Fibroblast of the conjunctiva (primary cell): ENCODE measurements at places on chromosomes 2 and 18.

- no peak for DNase-seq
Measured at GRCh38 chr2:160144280-160144990, 55.6 kb downstream of the ITGB6 start.

GRCh38 chr2:190996338-190996946, 17.5 kb downstream of the STAT1 start:
- DNase-seq: no peak

- DNase-seq: peak; percentile 58
Measured at GRCh38 chr2:3465844-3466481, 53.4 kb downstream of the ADI1 start.

DNA sequence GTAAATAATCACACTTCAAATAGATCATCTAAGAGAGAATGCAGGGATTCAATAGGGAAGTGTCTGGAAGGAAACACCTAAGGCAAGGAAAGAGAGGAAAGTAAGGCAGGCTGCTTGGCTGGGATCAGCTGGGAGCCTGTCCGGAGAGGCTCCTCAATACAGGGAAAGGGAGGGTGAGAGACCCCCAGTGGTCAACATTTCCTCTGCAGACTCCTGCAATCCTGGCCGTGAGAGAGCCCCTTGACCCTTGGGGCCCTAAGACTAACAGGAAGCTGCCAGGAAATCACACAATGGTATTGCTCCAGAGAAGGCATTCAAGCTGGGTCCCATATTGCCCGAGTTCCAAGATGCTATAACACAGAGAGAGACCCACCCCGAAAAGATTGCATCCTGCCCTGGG, 549.4 kb downstream of the NYAP2 start:
- DNase-seq: no peak

DNA sequence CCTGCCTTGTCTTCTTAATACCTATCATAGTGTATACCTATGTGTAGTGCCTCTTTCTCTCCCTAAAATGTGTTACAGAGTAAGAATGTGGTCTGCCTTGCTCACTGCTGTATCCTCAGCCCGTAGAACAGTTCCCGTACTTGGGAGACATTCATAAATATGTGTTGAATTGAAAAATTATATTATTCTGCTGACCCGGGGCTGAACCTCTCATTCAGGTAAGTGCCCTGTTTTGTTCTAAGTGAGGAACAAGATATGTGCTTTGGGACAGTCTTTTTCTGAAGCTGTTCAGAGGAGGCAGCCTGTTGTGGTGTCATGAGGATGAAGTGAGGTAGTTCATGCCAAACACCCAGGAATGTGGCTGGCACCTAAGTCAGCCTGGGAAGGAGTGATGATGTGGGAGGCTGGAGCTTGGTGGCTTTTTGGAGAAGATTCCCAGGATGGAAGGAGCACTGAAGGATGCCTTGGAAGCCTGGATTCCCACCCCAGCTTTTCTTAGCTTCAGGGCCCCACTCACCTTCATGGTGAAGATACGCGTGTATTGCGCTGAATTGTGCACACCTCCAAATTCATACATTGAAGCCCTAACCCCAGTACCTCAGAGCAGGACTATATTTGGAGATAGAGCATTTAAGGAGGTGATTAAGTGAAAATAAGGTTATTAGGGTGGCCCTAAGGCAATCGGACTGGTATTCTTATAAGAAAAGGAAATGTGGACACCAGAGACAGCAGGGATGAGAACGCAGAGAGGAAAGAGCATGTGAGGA, 166.3 kb downstream of the DDX1 start:
- DNase-seq: no peak

DNA sequence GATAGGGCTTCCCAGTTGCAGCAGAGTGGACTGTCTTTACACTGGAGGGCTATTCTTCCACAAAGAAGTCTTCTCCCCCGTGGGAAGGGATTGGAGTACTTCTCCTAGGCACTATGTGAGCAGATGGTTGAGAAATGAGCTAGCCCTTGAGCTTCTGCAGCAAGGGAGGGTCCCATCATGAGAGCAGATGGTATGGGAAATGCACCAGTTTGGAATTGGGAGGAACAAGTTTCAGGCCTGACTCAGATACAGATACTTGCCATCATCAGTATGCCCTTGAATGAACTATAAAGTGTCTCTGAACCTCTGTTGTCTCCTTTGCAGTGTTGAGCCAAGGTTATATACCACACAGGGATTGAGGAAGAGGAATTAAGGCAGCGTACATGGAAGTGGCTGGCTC, 757.4 kb downstream of the RNF144A start:
- no peak for DNase-seq

DNA sequence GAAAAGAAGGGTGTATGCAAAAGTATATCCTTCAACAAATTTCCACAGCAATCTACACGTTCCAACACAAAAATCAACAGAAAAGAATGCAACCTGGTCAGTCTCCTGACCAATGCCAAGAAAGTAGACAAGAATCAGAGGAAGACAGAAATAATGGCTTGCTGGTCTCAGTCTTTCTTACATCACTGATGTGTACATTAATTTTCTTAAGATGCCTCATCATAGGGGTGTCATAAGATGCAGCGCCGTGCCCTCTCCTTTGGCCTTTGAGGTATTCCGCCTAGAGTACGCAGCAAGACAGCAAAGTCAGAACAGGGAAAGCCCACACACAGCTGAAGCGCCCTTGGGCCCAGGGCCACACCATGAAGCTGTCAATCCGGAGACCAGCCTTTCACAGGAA, 112.9 kb downstream of the RIF1 start:
- DNase-seq: no peak

DNA sequence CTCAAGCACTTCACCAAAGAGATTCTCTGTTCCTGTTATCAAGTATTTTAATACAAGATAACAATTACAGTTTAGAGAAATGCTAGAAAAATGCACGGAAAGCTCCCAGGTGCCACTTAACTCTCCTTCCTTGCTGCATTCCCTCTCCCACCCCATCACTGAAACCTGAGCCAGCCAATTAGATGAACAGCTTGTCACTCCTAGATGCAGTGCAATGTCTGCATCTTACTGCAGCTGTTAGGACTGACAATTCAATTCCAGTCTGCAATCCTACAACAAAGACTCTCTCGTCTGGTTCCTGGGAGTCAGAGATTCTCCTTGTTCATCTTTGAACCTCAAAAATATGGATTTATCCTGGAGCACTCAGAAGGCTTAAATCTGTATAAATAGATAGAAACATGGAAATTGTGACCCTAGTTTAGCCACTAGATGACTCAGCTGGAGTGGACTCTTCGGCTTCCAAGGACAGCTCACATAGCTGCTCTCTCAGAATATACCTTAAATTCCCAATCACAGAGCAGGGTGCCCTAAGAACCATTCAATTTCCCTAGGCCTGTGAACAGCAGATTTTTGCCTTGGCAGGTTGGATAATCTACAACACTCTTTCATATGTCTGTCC, 311.1 kb downstream of the NRXN1 start:
- no peak for DNase-seq

- DNase-seq: no peak
Measured at GRCh38 chr2:236117861-236118269, 50.3 kb downstream of the GBX2 start.
